ENCODE measurements at places on chromosomes 13 and 19. TPM values are rescaled to one million over a fixed set of nuclear protein-coding genes. Genes with fewer than 3 reads are reported as not detected.

GRCh38 chr13:106660746-106661625 is 93.0 kb upstream of the ARGLU1 start:
- DNase-seq: no peak

GRCh38 chr19:18574691-18575291 is 3.1 kb downstream of the UBA52 start:
- DNase-seq: no peak

DNA sequence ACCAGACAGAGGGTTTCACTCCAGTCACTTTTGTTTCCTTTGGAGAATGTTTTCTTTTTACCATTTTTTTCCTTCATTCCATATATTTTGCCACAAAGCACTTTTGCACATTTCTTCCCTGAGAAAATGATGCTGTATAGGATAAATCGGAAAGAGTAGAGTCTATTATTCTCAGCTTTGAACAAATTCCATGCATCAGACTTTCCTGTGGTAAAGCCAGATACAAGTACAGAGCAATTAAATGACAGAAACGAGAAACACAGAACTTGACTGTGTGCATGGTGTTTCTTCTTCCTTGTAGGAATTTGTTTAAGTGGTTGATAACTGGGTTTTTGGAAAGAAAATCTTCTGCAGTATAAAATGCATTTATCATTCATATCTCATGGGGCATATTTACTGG is 107.4 kb upstream of the CSNK1A1L start:
- DNase-seq: no peak

GRCh38 chr13:30753030-30753616 is 17.8 kb downstream of the ALOX5AP start:
- no peak for DNase-seq

DNA sequence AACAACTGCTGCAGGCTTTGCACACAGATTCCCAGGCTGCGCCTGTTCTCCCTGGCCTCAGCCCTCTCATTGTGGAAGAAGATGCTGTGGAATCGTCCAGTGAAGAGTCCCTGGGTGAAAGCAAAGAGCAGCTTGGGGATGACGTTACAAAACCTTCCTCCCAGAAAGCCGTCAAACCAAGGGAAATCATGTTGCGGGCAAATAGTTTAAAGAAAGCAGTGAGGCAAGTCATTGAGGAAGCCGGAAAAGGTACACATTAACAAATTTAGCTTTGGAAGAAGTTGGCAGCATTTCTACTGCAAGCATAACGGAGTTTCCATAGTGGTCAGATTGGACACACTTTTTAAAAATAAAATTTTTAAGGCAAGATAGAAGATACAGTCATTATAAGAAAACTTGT is 82.9 kb upstream of the AKAP11 start:
- DNase-seq: no peak

GRCh38 chr13:77745784-77746183 is 48.3 kb downstream of the SLAIN1 start:
- DNase-seq: no peak

DNA sequence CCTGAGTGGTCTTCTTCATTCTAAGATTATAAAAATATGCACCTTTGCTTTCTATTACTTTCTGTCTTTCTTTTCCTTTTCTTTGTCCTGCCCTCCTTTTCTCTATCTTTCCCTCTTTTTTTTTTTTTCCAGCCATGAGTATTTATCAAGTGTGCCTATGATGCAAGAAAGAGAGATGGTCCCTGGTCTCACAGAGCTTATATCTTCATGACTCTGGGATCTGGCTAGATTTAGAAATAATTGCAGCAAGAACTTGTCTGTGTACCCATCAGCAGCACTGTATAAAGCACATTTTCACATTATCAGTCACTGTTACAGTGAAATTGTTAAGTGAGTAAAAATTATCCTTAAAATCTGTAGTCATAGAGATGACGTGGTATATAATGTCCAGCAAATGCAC is 31.6 kb upstream of the GAS6 start:
- DNase-seq: no peak

DNA sequence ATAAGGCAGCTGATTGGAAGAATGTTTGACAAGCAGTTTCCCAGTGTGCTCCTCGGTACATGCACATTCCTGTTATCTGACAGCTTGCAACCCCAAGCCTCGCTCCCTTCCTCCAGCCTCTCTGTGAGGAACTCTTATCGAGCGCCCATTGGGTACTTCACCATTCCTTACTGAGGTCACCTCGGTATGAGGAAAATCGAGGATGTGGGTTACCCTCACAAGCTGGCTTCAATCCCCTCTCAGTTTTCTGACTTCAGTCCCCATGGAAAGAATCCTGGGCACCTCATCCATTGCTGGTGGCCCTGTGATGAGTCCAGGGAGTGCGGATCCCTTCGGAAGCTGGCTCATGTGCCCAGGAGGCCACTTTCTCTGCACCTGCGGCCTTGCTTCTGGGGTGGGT is 17.3 kb downstream of the TEX29 start:
- DNase-seq: no peak

DNA sequence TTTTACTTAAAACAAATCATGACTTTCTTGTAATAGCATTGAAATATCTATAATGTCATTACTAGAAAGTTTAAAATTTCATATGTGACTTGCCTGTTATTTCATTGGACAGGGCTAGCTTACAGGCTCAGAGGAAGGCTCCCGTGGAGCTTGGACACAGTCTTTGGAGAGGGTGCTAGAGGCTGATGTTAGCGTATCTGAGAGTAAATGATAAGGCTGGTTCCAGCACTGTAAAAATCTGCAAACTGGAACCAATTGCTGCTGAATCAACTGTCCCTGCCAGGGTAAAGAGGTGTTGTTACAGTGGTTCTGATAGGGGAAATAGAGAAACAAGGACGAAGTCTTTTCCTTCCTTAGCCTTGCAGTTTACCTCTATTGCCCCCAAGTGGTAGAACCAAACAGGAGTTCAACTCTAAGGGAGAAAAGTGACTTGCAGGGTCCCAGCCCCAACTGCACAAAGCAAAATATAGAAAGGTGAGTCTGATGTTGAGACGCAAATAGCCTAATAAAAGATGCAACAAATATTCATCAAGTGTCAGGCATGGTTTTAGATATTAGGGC is 901.7 kb downstream of the DIAPH3 start:
- DNase-seq: no peak

DNA sequence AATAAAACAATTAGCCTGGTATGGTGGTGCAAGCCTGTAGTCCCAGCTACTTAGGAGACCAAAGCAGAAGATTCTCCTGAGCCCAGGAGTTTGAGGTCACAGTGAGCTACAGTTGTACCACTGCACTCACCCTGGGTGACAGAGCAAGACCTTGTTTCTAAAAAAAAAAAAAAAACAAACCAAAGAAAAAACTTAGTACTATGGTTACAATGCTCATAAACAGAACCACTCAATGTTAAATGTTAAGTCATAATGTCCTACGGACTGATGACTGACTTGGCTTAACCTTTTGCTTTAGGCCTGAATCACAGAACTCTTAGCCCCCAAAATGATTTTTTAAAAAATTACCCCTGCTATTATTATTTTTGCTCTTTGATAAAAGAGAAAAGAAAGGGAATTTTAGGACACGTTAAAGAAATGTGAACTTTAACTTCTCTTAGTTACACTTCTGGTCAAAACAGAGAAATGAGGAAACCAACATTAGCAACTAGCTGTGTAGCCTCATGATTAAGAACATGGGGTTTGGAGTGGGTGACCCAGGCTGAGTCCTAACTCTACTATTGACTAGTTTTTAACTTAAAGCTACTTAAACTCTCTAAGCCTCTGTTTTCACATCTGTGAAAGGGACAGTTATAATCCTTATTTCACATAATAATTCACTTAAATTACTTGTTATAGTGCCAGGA is 13.7 kb upstream of the ELF1 start:
- no peak for DNase-seq

- DNase-seq: no peak
These were observed 1.7 kb downstream of the ANKRD24 start for GRCh38 chr19:4183967-4184717.

- DNase-seq: no peak
These were observed 33.1 kb downstream of the SHANK1 start for GRCh38 chr19:50686310-50687032.

DNA sequence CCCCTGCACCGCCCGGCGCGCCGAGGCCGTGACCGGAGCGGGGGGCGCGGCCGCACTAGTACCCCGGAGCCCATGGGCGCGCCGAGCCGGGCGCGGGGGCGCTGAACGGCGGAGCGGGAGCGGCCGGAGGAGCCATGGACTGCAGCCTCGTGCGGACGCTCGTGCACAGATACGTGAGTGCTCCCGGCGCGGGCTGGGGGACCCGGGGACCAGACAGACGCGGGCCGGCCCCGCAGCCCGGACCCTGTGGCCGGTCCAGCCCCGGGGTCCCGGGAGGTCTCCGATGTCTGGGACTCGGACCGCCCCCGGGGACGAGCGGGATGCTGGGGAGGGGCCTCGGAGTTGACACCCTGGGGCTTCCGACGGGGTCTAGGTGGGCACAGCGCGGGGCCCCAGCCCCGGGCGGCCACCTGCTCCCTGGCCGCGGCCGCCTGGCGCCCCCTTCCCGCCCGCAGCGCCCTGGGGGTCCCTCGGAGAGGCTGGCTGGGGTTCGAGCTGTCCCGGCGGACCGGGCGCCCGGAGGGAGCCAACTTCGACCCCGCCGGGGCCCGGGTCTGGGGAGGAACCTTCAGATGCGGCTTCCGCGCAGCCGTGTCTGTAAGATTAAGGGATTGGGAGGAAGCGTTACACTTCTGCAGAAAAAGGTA is 568 bp downstream of the ATP11A start:
- no peak for DNase-seq

- no peak for DNase-seq
These were observed 3.0 kb downstream of the OR10H3 start for GRCh38 chr19:15740785-15741184.

DNA sequence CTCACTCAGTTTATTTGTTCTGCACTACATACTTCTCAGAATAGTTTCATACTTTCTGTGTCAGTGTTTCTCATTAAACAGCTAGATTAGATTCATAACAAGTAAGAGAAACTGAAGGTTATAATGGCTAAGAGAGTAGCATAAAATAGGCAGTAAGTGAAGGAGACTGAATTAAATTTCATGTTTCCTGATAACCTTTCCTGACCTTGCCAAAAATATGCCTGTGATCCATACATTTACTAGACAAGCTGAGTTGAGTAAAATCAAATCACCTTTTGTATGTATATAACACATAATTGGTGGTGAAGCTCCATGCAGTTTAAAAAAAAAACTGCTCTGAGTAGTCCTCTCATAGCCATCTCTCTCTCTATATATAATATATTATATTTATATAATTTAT is 545.3 kb upstream of the PCDH20 start:
- no peak for DNase-seq

DNA sequence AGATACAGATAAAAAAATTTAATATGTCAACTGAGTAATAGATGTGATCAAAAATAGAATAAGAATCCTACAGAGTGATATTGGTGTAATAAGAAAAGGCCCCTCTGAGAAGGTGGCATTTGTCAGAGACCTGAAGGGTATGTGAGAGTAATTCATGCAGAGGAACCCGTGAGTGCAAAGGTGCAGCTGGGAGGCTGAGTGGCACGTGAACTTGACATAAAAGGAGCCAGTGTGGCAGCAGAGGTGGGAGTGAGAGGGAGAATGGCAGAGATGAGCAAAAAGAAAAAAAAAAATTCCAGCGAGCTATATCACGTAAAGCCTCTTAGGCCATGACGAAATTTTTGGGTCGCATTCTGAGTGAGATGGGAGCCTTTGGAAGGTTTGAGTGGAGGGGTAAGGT is 588.9 kb downstream of the KCTD12 start:
- no peak for DNase-seq

DNA sequence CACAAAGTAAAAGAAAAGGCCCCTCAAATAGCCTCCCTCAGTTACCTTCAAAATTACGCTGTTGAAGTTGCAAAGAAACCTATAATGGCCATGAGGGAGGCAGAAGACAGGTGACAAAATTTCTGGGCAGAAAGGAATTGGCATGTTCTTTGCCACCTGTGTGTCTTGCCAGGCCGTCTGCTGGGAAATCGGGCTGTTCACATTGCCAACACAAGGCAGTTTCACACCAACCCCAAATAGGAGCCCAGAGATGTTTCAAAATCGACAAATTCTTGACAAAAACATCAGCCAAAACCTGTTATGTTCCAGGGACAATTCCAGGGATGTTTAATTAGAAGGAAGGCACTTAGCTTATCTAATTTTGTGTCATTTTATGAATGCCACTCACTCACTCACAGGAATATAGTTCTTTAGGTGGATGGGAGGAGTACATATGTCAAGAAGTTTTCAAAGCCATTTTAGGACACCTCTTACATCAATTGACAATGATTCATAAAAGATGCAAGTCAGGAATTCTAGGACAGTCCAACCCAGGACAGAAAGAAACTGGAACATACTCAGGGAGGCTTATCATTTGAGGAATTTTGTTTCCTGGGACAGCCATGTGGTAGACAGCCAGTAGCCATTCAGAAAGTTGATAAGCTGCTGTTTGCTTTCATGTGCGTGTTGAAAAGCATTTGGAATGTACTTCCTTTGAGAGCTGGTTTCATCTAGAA is 164.5 kb downstream of the RGCC start:
- DNase-seq: no peak

GRCh38 chr19:3100747-3101730 is 6.9 kb downstream of the GNA11 start:
- no peak for DNase-seq

GRCh38 chr19:1943661-1944087 is 2.7 kb downstream of the CSNK1G2 start:
- no peak for DNase-seq

DNA sequence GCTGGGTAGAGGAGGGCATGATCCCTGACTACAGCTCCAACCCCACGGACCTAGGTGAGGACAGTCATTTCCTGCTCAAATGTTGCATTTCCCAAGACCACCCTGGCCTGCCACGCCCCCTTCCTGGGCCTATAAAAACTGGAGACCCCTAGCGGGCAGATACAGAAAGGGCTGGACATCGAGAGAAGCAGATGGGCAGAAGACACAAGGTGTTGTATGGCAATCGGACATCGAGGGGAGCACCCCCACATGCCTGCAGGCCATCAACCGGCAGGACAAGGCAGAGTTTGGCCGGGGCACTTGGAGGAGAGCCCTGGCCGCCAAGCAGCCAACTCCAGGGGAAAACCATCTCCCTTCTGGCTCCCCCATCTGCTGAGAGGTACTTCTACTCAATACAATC is 746.4 kb downstream of the PCDH9 start:
- no peak for DNase-seq

DNA sequence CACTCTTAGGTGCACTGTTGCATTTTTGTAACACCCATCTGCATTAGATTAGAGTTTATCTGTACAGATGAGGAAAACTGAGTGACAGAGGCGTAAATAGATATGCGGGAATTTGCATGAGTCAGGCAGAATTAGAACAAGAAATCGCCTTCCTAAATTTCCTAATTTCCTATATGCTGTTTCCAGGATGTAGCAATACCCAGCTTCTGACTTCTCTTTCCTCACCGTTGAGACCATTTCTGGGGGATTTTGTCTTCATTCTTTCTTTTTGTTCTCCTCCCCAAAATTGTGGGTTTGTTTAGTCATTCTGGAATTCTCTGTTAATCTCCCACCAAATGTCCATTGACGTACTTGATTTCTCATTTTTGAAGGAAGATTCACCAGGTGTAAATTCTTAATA is 10.6 kb upstream of the ZNF792 start:
- no peak for DNase-seq

The RNF225 gene
- not detected for total RNA-seq

The NTF4 gene
- 2.5 TPM for total RNA-seq

The MYBPC2 gene
- total RNA-seq: 0.69 TPM

The ATP1A3 gene
- total RNA-seq: 0.37 TPM

The CCDC194 gene
- not detected for total RNA-seq

The TEX29 gene
- total RNA-seq: not detected

The KLK1 gene
- not detected for total RNA-seq

The EEF2 gene
- 1,323 TPM for total RNA-seq

The CCL25 gene
- total RNA-seq: not detected

The CDX2 gene
- not detected for total RNA-seq

Data from urinary bladder (tissue), 4 donors.